Heart right ventricle (tissue), 16 donors: ENCODE measurements at places on chromosomes 6 and 20.

DNA sequence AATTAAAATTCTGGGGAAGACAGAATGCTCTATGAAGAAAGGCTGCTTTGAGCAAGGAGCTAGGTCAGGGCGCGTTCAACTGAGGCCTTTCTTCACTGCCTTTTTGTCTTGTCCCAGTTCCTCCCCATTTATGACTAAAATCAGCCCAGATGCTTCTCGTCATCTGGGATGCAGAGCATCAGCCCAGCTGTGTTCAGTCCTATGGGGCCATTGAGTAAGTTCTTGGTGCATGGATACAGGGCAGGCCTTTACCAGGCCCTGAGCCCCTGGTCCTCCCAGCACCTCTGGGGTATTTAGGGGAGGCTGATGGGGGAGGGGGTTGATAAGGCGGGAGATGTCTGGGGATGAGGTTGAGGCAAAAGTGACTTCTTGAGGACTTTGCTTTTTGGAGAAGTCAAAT is 55.7 kb downstream of the PTPN1 start:
- no peak for DNase-seq

DNA sequence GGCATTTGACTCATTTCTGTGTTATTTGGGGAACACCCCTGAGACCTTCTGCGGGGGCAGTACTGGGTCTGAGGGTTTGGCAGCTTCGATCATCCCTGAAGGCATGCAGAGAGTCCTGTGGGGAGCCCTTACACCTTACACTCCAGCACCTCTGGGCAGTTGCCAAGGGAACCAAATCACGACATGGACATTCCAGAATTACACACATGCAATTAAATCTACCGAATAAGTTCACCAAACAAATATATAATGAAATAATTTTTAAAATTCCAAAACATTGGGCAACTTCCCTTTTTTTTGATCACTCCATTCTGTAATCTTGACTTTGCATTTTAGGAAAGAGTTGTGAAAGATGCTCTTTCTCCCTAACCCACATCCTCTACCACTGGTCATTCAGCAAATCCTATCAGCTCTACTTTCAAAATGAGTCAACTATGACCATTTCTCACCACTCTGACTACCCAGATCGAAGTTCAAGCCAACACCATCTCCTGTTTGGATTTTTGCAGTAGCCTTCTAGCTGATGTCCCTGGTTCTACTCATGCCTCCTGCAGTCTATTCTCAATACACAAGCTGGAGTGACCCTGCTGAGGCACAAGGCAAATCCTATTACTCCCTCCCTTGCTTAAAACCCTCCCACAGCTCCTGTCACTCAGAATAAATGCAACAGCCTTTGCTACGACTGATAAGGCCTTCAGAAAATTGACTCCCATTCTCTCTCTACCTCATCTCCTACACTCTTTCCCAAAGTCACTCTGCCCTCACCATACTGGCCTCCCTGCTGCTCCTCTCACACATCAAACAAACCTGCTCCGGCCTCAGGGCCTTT is 533.3 kb downstream of the HACE1 start:
- no peak for DNase-seq

DNA sequence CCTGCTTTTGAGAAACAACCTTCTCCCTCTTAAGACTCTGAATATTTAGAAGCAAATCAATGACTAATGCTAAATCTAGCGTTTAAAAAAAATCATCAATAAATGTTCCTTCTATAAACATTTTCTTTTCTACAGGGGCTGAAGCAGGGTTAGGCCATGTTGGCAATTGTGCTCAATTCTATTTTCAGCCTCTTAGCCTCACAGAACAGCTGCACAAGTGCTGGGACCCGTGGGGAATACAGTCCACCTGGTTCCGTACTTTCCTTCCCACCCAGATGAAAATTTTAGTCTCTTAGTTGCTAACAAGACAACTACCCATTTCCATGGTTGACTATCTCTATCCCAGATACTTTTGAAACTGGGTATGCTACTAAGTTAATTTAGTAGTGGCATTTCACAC is 138.6 kb downstream of the RPS12 start:
- DNase-seq, result no peak

- no peak for DNase-seq
Observed at GRCh38 chr6:5294392-5295211, 33.3 kb downstream of the FARS2 start.

DNA sequence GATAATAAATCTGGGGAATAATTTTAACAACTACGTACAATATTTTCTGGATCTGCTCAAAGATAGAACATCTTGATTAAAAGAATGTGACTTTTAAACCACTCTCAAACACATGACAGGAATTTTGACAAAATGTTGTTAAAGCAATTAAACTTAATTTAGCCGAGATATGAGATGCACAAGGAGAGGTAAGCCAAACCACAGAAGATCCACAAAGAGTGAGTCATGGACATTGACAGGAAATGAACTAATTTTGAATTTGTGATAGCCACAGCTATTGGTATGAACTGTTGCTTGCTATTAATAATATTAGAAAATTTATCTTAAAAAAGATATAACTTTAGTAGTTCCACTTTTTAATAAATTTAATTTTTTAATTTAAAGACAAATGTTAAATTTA is 27.8 kb upstream of the VGLL2 start:
- no peak for DNase-seq

GRCh38 chr6:158849899-158850806 is 31.0 kb upstream of the EZR start:
- DNase-seq, result no peak

GRCh38 chr6:147063469-147064031 is 140.7 kb upstream of the STXBP5 start:
- no peak for DNase-seq

DNA sequence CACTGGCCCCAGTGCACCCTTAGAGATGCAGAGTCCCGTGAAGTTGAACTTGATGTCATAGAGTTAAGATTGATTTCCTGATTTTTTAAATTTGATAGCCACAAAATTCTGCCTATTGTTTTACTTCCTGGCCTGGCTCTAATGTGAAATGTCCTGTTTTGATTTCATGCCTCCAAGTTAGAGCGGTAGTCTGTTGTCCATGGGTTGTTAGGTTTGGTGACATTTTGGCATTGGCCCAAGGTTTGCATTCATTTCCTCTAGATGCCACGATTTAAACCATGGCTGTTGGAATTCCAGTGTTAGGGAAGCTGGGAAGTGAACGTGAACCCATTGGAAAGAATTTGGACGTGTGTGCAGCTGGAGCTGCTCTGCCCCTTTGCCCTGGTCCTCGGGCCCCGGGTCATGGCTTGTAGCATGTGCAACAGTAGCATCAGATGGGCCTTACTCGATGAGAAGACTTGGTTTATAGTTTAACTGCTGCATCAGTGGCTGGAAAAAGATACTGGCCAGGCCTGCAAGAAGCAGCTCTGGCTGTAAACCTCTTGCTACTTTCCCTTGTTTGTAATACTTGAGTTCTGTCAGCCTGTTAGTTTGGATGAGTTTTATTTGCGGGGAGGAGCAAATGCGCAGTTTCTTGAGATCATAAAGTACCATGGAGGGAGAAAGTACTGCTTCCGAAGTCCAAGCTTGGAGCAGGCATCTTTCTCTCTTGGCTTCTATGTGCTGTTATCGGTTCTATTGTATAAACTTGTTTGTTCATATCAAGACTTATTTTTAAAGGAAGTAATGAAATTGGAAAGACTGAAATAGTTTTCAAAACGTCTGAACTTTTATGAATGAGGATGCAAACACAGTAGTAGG is 121.4 kb upstream of the CLDN20 start:
- no peak for DNase-seq

DNA sequence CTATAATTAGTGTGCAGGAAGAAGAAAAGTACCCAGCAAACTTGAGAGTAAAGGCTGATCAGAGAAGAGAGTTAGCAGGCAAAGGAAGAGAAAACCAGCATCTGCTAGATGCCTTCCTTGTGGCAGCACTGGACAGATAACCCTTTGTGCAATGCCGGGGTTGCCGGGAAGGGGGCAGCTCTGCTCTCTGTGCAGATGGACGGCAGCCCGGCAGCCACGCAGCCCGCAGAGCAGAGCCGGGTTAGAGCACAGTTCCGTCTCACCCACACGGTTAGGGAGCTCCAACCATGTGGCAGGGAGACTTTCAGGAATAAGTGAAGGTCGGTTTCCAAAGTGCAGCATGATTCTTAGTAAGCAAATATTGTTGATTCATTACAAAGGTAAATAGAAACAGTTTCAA is 80.0 kb upstream of the RPS6KA2 start:
- peak; percentile 64 for DNase-seq

- DNase-seq, result no peak
Observed at GRCh38 chr6:128515550-128516513, 4.6 kb downstream of the PTPRK start.

DNA sequence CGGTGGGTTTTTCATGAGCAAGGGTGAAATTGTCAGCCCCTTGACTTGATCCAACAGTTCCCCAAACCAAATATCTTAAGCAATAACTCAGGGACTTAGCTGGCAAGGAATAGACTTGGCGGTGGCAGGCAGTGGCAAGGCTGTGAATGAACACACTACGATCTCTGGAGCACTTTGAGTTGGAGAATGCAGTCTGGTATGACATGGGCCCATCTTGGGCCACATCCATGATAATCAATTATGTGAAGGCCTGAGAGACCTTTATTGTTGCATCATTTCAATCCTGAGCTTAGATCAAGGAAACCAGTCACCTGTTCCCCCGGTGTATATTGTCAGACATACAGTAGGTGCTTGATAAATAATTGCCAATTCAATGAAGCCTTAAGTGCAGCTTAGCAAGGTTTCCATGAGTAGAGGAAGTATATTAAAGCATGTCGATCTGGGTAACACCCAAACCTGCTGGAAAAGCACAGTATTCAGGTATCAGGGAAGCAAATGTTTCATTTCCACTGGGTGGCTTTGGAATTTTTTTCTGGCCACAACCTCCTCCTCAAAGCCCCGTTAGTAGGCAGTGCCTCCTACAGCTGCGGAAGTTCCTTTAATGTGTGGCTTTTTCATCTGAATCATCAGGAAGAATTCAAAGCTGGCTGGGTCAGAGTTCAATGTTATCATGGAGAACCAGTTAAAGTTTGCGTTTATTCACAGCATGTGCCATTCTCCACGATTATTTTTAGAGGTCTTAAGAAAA is 10.2 kb downstream of the CASS4 start:
- no peak for DNase-seq

GRCh38 chr6:12941422-12941821 is 224.9 kb downstream of the PHACTR1 start:
- no peak for DNase-seq

- no peak for DNase-seq
Observed at GRCh38 chr6:106086814-106087175, 659 bp downstream of the PRDM1 start.

- no peak for DNase-seq
Observed at GRCh38 chr6:34143884-34144580, 1.9 kb downstream of the GRM4 start.

DNA sequence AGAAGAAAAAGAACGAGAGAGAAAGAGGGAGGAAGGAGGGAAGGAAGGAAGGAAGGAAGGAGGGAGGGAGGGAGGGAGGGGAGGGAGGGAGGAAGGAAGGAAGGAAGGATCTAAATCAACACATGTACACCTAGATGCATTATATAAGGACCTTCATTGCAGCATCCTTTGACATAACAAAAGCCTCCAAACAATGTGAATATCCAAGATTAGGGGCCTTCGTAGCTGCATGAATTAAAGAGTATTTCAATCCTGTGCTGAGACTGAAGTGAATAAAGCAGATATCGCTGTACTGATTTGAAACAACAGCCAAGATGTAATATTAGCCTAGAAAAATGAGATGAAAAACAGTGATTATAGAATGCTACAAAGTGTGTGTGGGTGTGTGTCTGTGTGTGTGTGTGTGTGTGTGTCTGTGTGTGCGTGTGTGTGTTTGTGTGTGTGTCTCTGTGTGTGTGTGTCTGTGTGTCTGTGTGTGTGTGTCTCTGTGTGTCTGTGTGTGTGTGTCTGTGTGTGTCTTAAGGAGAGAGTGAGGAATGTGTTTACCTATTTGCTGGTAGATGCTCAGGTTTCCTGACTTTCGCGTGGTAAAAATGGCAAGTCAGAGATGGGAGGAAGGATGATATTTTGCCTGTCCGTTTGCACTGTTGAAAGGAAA is 129.0 kb upstream of the PTPN1 start:
- DNase-seq, result no peak

GRCh38 chr20:34213213-34213612 is 28.0 kb upstream of the ASIP start:
- DNase-seq, result no peak

DNA sequence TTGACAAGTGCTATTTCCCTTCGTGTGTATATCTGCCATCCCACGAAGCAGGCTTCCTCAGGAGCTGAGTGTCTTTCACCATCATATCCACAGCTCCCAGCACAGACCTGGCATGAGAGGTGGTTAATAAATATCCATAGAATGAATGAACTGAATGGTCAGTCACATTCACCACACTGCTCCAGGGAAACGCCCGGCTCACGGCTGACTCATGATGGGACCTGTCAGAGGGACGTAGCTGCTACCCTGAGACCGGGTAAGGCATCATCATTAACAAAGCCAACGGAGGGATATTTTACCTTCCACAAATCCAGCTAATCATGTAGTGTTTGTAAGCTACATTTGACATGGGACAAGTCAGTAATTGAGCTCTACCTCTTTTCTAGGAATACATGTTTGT is 12.5 kb downstream of the AGPAT4 start:
- DNase-seq, result no peak

DNA sequence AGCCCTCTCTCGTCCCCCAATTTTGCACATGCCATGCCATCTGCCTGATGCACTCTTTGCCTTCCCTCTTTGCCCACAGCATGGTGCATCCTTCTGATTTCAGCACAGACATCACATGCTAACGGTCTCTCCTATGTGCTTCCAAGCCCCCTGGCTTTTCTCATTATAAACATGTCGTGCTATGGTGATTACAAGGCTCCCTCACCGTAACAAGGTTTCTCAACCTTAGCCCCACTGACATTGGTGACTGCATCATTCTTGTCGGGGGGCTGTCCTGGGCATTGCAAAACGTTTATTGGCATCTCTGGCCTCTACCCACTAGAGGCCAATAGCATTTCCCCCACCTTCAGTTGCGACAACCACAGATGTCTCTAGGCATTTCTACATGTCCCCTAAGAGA is 187.2 kb downstream of the TFAP2C start:
- DNase-seq, result no peak

DNA sequence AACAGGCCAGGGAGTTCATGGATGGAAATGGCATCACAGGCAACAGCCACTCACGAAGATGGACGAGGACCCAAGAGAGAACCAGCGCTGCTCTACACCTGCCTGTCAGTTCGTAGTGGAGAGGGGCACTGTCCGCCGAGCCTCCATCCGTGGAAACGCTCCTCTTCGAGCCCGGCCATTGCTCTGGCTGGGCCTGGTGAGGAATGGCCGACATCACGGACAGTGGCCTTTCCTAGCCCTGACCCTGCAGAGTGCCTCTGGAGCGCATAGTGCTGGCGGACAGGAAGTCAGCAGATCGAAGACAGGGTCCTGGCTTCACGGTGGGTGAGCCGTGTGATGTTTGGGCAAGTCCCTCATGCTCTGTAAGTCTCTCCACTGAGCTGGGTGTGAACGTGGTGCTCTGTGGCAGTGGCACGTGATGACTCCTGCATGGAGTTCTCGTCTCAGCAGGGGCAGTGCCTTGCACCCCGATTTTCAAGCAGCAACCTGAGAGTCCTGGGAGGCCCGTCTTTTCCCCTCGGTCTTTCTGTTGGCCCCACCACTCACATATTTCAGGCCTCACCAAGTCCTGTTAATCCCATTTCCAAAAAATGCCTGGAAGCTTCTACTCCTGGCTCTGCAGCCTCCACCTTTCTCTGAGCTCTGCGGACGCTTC is 214.4 kb downstream of the ERMARD start:
- DNase-seq, result no peak
